ENCODE measurements at places on chromosomes 16 and 17.

DNA sequence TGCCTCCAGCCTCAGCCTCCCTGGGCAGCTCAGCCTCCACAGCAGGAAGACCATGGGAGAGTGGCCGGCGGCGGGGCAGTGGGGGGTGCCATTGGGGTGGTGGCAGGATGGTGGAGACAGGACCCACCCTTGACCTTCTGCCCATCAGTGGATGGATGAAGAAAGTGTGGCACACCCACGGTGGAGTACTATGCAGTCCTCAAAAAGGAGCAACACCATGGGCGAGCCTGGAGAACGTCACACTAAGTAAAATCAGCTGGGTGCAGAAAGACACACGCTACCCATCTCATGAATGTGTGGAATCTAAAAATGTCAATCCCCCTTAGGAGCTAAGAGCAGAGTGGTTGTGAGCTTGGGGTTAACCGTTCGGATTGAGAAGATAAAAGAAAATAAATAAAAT, 34.8 kb upstream of the ACSF3 start:
- DNase-seq: no peak

DNA sequence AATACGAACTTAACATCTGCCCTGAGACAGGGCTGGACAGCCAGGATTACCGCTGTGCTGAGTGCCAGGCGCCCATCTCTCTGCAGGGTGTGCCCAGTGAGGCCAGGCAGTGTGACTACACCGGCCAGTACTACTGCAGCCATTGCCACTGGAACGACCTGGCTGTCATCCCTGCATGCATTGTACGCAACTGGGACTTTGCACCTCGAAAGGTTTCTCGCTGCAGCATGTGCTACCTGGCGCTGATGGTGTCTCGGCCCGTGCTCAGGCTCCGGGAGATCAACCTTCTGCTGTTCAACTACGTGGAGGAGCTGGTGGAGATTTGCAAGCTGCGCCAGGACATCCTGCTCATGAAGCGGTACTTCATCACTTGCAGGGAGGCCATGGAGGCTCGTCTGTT, 33.7 kb downstream of the CDRT15L2 start:
- no peak for DNase-seq

- no peak for DNase-seq
Observed at GRCh38 chr17:5820721-5821456, 236.6 kb upstream of the NLRP1 start.

DNA sequence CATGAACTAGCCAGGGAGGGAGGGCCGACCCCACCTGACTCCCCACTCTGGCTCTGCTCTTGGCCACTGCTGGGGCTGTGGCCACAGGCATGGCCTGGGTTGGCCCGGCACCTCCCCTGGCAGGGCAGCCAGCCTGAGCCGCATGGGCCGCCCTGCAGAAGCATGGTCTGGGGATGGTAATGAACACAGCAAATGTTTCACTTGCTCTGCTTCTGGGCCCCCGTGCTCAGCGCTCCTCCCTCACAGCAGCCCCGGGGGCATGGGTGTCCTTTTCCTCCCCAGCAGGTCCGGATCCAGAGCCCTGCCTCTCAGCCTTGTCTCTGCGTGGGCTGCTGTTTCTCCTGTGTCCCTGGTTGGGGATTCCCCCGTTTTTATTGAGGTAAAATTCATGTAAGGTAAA, 30.9 kb upstream of the KCNJ12 start:
- DNase-seq: no peak

DNA sequence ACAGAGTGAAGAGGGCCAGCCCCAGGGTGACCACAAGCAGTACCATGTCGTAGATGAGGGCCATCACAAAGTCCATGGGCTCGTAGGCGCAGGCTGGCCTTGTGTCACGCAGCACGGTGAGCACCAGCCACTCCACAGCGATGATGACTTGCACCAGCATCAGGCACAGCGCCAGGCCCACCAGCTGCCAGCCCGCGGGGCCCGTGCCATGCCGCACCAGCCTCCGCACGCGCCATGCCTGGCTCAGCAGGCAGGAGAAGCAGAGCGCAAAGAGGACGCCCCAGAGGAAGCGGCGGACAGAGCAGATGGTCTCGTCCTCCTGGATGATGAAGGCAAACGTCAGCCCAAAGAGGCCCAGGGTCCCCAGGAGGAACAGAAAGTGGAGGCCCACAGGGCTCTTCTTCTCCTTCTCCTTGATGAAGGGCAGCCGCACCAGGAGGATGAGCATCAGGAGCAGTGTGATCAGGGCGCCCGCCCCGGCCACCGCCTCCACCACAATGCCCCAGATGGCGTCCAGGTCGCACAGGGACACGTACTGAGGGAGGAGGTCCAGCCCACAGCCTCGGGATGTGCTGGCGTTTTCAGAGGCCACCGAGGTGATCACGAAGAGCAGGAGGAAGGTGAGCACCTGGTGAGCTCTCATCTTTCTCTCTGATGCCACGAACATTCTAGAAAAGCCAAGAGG, 12.3 kb downstream of the GPRC5B start:
- no peak for DNase-seq

DNA sequence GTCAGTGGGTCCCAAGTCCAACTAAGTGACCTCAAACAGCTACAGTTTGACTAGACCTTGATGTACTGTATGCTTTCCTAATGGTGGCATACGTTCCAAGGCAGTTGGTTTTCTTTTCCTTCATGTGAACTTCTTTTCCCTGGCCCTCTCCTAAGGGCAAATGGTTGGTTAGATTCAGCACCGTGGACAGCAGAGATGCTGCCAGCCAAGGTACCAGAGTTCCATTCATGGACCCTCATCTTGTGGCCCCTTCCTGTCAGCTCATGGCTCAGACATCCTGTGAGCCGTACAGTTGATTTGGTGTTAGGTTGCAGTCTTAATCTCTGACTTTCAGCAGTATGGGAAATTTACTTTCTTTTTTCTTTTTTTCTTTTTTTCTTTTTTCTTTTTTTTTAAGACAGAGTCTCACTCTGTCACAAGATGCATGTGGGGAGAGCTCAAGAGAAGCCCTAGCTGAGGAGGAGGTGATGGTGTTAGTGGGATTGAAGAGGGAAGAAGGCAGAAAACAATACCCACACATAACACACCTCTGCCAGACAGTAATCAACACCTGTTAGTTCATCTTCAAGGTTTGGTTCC, 122.4 kb downstream of the USP31 start:
- DNase-seq: no peak

- DNase-seq: peak; percentile 63
Observed at GRCh38 chr17:16491703-16492612, at the start of gene LRRC75A. Gene LRRC75A, minus strand, starts transcription at chr17:16492193. Its CDS starts 203 bp downstream, at chr17:16491990.

DNA sequence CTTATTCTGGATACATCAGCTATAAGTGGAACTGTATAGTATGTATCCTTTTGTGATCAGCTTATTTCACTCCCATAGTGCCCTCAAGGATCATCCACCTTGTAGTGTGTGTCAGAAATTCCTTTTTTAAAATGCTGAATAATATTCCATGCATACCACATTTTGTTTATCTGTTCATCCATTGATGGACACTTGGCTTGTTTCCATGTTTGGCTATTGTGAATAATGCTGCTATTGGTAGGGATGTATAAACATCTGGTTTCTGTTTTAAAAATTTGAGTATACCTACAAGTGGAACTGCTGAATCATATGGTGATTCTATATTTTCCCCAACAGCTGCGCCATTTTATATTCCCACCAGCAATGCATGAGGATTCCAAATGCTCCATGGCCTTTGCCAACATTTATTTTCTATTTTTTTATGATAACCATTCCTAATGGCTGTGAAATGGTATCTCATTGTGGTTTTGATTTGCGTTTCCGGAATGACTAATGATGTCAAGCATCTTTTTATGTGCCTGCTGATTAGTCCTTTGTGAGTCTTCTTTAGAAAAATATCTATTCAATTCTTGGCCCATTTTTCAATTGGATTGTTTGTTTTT, 11.6 kb downstream of the RCVRN start:
- no peak for DNase-seq

- DNase-seq: no peak
Observed at GRCh38 chr16:73265124-73265837, 217.4 kb upstream of the ZFHX3 start.

GRCh38 chr17:61486135-61487120, 34.2 kb downstream of the TBX4 start:
- DNase-seq: no peak
